ENCODE measurements at places on chromosomes 3 and 15.

DNA sequence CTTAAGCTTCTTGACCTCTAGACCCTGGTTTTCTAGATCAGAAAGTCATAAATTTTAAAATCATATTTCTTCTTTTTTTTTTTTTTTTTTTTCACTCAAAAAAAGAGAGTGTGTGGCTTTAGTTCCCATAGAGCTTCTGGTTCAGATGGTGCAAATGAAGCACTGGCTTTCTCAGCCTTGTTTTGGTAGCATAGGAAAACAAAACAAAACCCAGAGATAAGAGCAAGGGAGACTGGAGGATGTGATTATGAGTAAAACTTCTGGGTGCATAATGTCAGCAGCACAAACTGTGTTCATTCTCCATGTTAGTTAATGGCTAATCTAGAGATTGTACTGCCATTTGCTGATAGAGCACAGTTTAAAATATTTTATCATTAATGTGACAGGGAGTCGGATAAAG is 55.4 kb downstream of the RARB start:
- DNase-seq, result no peak

GRCh38 chr3:116030131-116030850 is 407.0 kb downstream of the GAP43 start:
- no peak for DNase-seq

GRCh38 chr3:141313093-141313683 is 55.1 kb upstream of the ZBTB38 start:
- DNase-seq, result no peak

DNA sequence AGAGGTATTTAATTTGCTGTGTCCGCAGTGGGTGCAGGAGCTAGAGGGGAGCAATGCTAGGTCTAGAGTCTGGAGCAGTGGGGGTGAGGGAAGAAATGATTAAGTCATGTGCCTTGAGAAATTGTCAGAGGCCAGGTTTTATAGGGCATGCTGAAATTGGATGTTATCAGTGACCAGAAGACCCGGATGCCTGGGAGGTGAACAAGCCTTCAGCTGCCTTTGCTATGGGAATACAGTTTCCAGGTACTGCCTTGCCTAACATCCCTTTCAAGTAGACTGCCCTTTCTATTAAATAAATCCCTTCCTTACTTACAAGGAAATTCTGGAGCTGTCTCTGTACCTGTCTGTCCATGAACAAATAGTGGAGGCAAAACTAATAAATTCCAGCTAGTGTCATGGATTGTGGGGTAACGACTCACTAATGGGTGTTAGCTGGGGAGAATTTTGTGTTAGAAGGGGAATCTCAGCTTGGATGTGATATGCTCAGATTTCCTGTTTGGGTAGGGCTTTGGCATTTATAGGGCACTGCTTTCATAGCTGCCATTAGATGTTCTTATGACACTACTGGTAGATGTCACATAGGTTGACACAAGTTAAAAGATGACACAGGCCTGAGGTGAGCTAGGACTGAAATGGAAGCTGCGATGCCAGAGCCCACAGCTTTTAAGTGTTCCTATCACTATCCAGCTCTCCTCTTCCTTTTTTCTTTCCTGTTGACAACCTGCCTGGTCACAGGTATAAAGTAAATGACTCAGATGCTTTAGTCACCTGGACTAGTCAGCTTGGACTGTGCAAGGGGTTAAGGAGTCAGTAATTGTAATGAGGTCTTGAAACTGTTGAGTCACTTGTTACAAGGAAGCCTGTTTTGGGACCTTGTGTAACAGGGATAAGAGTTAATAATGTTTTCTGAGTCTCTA is 21.3 kb downstream of the CHD2 start:
- DNase-seq, result no peak

DNA sequence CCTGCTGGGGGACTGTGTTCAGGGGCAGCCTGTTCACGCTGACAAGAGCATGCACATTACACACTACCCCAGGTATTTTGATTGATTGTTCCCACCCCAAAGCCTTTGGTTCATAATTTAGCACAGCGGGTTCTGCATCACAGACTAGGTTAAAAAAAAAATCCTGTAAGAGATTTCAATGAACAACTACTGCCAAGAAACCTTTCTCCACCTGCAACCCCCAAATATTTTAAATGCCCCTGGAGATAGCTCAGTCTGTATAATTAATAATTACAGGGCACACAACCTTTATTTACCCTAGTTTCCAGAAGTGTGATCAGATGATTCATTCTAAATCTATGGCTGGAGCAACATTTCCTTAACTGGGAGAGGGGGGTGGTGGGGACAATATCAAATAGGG is 87.6 kb downstream of the NR2F2 start:
- DNase-seq, result no peak

DNA sequence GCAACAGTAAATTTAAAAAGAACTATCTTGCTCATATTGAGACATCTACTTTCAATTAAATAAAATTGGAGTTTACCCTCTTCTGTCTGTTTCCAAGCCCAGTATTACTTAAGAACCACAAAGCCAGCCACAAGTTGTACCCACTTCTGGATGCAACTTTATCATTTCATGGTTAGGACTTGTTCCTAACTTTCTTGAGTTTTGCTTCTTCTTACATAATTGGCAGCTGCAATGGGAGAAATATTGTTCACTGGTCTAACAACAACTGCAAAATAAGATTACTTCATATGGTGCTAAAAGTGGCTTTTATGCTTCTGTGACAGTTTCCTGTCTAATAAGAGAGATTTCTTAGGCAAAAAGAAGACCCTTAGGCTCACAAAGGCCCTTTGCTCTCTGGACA is 240.6 kb downstream of the OTOL1 start:
- DNase-seq, result no peak

DNA sequence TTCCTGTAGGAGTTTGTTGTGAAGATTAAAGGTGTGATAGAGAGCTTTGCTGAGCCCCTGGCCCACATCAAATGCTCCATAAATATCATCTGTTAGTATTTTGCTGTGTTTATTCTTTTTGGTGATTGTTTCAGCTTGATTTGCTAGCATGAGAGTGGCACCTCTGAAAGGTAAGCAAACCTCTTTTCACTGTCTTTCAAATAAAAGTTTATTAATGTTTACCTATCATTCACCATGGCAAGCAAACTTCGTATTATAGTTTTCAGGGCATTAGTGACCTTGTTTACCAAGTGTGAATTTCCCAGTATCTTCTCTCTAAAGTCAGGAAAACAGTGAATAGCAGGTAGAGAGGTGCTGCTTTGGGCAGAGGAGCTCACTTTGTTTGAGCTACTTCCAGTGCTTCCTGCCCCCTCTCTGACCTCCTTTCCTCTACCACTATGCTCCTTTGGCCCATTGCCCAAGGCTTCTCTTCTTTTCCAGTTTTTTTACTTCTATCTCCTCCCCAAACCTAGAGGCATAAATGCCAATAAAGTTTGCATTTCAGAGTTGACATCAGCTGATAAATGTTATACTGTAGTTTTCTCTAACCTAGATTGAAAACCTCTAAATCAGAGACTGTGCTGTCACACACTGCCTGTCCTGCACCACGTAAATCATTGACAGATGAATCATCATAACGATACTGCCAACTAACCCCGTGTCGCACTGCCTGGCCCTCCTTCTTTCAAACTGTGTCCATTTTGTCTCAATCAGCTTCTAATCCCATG is 569.0 kb downstream of the TUSC7 start:
- no peak for DNase-seq

DNA sequence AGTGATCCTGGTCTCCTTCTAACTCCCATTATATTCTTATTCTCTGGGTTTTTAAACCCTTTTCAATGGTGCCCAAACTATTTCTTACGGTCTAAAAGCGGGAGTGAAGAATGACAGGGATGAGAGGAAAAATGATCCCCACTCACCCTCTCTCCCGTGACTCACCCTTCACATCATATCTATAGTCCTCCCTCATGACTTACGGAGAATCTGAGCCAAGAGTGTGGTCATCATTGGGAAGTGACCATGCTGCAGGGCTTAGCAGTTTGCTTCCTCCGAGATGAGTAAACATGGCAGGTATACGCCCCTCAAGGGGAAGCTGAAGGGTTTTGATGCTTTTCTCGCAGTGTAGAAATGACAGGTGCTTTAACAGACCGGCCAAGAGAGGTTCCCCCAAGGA is 274.0 kb downstream of the RYR3 start:
- DNase-seq, result no peak

DNA sequence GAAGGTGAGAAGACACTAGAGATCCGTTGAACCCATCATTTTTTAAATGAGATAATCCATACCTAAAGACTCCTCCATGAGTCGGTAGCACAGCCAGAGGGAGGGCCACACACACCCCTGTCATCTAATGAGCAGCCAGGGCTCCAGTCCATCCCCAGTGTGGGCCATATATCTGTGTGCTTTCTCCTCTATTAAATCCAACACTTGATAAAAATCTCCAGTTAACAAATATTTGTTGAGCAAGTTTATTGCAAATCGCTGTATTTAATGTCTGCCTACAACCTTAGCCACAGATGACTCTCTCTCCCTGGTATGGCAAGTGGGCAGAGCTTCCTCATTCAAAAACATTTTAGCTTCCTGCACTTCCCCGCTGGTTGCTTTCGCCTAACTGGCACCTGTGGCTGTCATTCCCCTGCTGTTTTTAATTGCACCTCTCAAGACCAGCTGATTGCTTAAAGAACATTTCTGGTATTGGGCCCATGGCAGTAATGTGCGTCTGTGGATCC is 82.8 kb downstream of the SMAD3 start:
- DNase-seq, result no peak

- no peak for DNase-seq
These were observed 114.9 kb downstream of the TGFBR2 start for GRCh38 chr3:30721314-30721634.

- DNase-seq, result no peak
These were observed 130.1 kb upstream of the PRICKLE2 start for GRCh38 chr3:64355401-64355807.

GRCh38 chr15:63345391-63345752 is 36.3 kb downstream of the CA12 start:
- no peak for DNase-seq

DNA sequence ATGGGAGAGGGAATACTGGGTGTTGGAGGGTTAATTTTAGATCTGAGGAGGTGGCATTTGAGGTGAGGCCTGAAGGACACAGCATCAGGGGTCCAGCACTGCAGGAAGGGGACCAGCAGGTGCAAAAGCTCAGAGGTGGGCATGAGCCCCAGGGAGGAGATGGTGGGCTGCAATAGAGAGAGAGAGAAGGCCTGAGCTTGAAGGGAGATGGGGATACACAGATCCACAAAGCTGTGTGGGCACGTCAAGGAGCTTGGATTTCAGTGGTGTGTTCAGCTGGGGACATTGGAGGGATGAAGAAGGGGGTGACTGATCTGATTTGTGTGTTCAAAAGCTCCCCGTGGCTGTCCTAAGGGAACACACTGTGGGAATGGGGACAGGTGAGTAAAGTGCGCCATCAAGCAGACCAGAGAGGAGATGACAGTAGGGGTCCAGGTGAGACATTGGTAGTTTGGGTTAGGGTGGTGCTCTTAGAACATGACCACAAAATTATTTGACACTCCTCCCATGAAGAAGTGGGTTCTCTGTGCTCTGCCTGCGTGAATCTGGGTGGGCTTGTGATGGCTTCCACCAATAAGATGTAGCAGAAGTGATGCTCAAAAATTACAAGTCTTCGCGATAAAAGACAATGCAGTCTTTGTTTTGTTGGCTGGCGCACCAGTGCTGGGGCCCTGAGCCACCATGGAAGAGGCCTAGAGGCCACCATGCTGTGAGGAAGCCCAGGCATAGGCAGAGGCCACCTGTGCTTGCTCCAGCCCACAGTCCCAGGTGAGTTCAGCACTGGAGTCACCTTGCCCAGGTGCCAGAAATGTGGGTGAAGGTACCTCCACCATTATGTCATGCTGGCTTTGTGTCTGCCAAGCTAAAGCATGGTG is 1.9 kb upstream of the WNT7A start:
- DNase-seq, result no peak

DNA sequence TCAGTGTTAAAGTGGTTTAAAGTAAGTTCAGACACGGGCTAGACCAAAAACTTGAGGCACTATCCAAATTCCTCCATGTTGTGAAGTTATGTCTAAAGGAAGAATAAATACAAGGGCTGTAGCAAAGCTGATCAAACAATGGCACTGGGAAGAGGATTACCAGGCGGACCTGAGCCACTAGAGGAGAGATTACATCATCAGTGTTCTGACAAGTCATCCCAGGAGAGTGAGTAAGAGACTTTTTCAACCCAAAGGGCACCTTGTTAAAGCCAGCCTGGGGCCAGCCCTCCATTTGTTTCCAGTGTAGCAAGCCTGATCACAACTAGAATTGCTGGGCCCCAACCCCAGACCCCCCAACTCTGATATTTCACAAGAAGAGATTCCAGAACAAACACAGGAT is 166.9 kb downstream of the DCLK3 start:
- no peak for DNase-seq

Data from GM13976 (cell line).